ENCODE measurements at places on chromosomes 11 and 22.

DNA sequence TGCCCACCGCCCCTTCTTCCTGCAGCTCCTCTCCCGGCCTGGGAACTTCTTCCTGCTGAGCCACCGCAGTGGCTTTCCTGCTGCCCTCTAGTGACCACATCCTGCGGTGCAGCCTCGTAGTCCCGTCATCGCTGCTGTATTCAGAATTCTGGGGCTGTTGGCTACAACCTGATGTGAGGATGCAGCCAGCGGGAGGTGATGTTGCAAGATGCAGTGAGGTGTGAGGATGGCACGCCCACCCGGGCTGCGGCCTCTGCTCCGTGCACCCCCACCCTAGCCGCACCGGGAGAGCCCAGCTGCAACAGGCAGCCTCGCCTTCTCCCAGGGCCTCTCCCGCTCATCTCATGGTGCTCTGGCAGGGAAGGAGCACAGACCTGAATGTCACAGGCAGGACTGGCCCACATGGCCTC, 10.1 kb downstream of the CHST1 start:
- peak; percentile 85 for DNase-seq

DNA sequence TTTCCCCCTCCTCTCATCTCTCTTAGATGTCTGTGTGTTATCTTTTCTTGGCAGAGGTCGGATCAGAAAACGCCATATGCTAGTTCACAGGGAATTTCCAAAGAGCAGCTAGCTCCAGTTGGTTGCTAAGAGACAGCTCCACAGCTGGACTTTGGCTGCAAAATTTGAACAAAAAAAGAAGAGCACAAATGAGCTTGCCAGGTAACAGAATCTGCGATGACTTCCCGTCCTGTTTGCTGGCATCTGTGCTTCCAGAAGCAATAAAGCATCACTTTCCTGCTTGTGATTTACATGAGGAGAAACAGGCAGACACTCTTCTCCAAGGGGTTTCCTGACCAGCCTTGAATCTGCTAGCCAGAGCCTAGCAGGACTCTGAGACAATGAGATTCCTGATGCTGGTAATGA, 596.0 kb upstream of the B3GAT1 start:
- no peak for DNase-seq

DNA sequence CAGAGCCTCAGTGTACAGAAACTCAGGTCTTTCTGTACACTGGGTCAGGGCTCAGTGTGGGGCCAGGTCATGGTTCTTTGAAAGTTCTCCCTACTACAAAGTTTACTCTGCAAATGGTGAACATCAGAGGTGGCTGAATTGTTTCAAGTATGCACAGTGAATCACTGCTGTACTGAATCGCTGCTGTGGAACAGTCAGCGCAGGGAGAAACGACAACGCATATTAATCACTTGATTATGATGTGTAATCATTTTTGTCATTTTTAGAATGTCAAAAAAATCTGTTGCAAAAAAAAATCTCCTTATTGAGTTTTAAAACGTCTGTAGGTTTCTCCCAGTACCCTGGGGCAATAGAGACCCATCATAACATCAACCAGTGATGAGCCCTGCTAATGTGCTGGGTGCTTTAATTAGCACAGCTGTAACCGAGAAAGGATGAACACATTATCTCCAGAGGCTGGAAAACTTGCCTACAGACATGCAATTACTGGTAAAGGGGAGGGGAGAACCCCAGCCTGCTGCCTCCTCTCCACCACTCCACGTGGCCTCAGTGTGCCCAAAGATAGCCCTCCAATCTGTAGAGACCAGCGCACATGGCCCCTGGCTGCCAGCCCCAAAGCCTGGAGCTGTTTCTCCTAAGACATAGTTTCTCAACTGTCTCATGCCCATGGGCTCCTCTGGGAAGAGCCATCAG, 12.8 kb downstream of the ARRB1 start:
- DNase-seq = no peak

DNA sequence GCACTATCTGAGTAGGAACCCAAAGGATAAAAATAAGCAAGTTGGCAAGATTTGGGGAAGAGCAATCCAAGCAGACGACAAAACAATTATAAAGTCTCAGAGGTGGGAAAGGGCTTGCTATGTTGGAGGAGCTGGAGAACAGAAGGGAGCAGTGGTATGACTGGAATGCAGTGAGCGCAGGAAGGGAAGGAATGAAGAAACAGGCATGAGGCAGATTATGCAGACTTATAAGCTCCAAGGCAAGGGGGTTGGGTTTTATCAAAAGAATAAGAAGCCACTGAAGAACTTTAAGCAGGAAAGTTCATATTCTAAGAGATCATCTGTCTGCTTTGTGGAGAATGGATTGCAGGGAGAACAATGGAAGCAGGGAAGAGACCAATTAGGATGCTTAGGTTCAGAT, 31.7 kb downstream of the PGM2L1 start:
- peak; percentile 33 for DNase-seq

GRCh38 chr11:77074205-77074604, 7.4 kb downstream of the CAPN5 start:
- no peak for DNase-seq

DNA sequence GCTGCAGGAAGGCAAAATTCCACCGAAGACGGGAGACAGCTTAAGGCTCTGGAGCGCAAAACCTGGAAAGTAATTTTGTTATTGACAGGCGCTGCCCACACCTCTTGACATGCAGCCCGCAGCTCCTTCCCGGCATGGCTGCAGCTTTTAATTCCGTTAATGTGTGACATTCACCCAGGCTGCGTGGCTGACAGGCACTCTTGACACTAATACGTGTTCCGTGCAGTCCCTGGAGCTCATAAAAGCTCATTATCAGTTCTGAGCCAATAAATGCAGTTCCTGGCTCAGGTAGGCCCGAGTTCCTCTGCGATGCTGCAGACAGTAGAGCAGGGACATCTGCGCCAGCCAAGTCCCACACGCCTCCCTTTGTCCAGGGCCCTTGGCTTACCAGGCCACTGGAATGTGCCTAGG, 34.8 kb downstream of the TSPAN18 start:
- DNase-seq = no peak

DNA sequence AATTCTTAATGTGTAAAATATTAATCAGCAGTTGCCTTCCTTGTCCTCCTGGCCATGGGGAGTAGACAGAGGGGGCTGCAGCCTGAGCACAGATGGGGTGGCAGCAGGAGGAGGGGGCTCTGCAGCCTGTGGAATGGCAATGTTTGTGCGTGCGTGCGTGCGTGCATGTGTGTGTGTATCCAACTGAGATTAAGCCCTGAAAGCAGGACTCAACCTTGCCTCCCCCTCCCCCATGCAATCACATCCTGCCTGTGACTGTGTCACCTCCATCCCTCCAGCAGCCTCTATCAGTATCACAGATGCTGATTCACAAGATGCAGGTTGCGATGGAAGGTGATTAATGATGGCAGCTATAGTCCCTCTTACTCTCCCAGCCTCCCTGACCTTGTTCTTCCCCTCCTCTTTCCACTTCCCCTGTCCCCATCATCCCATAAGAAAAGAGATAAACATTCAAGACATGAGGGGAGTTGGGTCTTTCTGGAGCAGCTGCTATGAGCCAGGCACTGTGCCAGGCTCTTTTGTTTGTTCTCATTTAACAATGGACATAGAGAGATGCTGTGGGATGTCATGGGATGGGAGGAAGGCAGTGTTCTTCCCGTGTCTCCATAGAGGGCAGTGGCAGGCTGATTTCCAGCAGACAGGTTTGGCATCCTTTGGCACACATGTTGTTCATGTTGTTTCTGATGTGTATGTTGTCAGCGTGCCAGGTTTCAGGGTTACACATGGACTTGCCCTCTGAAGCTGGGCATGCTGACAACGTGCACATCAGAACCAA, 43.8 kb upstream of the NECTIN1 start:
- DNase-seq = no peak

- DNase-seq = no peak
These were observed 28.8 kb downstream of the WNT7B start for GRCh38 chr22:45948081-45948648.

DNA sequence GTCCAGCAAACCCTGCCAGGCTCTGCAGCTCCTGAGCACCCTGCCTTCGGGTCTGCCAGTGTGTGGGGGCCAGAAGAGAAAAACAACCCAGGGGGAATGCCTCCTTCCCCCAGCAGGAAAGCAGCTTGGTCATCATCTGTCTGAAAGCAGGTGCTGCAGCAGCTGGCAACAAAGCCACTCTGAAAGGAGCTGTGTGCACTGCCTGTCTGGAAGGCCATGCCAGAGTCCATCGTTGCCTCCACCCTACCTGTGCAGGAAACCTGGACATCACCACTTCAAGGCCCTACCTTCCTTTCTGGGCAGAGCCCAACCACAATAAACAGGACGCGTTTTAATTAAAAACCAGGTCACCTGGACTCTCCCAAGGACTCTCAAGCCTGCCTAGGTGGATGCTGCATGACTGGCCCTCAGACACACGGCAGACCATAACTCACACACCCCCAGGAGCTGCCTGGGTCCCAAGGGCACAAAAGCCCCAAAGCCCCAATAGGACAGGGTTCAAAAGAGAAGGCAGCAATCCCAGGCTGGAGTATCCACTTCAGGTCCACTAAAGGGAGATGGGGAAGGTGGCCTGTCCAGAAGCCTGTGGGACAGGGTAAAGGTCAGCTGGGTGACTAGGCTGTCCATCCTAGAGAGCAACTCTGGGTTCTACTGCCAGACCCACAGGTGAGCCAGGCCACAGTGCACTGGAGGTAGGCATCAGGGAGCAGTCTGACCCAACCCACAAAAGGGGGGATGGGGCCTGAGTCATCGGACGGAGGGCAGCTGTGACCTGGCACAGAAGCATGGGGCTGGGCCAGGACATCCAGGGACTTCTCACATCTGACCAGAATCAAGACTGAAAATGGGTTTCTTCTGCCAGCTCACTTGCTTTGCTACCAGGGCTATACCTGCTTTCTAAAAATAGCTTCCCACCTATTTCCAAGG, 6.1 kb downstream of the GNB1L start:
- peak; percentile 31 for DNase-seq

DNA sequence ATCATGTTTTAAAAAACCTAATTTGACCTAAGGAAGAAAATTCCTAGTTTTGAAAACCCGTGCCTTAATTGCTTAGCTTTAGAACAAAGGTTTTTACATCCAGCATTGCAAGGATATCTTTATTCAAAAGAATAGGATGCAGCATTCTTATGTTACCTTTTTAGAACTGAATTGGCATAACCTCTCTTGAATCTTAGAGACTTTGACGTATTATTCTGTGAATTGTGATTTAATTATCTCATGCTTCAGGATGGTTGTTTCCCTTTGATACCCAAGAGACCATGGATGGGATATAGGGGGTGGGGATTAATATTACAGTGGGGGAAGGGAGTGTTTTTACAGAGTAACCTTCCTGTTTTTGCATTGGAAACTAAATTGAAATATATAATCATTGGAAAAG, 49.4 kb downstream of the ARHGEF12 start:
- no peak for DNase-seq

DNA sequence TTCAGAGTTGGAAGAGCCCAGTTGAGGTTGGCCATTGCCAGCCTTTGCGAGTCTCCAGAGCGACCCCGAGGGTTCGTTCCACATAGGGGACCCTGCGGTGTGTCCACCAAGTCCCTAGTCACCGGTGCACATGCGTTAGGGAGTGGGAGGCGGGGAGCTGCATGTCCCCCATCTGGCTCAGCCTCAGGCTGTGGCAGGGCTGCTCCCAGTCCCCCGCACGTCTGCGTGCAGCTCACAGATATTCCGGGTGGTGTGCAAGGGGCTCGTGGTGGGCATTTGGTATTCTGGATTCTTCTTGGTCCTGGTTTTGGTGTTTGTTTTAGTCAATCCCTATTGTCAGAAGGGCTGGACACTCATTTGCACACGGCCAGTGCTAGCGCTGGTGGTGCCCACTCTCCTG, 48.8 kb downstream of the MUC6 start:
- no peak for DNase-seq

DNA sequence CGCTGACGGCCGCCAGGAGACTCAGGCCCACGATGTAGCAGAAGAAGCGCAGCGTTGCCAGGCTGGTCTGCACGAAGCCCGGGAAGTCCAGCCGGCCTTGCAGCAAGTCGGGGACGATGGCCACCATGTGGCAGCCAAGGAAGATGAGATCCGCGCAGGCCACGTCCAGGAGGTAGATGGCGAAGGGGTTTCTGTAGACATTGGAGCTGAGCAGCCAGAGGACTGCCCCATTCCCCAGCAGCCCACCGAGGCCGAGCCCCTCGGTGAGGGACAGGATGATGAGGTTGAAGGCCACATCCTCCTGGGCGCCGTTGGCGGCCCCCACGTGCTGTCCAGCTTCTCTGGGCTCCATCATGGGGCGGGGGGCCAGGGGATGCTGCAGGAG, 3.8 kb downstream of the MRGPRE start:
- DNase-seq = no peak

DNA sequence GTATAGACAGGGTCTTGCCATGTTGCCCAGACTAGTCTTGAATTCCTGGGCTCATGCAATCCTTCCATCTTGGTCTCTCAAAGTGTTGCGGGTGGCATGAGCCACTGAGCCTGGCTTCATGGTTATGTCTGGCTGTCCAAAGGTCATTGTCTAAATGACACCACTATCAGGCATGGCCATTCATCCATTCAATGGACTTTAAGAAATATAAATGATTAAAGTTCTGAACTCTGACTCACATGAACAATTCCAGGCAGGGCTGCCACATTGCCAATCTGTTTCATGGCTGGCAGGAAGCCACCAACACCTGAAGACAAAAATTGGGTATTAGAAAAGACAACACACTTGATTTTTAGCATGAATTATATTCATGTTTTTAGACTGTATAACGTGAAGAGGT, 4.1 kb downstream of the RTCB start:
- no peak for DNase-seq

DNA sequence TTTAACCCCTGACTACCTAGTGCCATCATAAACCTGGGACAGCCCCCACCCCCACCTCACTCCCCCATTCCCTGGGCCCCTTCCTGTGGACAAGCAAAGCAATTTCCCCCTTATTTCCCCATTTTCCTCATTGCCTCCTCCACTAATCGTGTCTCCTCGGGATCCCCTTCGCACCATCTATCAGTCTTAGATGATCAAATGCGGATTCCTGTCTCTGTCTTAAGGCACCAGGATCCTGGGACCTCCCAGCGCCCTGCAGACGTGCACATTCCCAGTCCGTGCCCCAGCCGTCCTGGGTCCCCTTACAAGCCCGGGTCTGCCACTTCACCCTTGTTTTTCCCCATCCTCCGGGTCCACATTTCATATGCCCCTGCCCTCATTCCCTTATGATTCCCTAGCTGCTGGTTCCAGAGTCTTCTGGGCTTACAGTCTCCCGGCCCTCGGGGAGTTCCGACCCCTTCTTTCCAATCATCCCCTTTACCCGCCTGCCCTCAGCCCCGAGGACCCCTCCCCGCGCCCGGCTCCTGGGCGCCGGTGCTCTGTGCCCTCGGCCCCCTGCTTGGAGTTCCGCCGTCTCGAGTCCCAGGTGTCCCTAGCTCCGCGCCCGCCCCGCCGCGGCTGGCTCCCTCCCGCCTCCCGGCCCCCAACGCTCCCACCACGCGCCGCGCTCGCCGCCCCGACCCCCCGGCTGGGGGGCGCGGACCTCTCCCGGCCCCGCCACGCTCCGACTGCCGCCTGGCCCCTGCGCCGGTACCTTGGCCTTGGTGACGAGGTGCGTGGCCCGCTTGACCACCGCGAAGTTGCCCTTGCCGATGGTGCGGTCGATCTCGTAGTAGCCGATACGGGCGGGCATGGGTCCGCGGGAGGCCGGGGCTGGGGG, 599 bp downstream of the SIK3 start:
- peak; percentile 7 for DNase-seq

Measured in foreskin fibroblast (primary cell).